ENCODE measurements at places on chromosomes 11 and 22. TPM values are rescaled to one million over a fixed set of nuclear protein-coding genes. Genes with fewer than 3 reads are reported as not detected.

The SMCO4 gene
- total RNA-seq, result 2.2 TPM

The KRTAP5-7 gene
- total RNA-seq, result not detected

The LBHD1 gene
- total RNA-seq, result 1.4 TPM

The ABTB2 gene
- total RNA-seq, result 0.28 TPM
